Stimulated activated CD8-positive, alpha-beta memory T cell treated with anti-CD3 and anti-CD28 coated beads, Interleukin-7, amount 100 ng/mL, for 48 hours (primary cell): ENCODE measurements at places on chromosomes 12 and 14.

DNA sequence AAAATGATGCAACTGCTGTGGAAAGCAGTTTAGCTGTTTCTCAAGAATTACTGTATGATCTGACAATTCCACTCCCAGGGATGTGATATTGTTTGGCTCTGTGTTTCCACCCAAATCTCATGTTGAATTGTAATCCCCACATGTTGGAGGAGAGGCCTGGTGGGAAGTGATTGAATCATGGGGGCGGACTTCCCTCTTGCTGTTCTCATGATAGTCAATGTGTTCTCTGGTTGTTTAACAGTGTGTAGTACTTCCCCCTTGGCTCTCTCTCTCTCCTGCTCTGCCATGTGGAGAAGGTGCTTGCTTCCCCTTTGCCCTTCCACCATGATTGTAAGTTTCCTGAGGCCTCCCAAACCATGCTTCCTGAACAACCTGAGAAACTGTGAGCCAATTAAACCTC lies 93.4 kb upstream of the CPM start:
- no peak for DNase-seq

DNA sequence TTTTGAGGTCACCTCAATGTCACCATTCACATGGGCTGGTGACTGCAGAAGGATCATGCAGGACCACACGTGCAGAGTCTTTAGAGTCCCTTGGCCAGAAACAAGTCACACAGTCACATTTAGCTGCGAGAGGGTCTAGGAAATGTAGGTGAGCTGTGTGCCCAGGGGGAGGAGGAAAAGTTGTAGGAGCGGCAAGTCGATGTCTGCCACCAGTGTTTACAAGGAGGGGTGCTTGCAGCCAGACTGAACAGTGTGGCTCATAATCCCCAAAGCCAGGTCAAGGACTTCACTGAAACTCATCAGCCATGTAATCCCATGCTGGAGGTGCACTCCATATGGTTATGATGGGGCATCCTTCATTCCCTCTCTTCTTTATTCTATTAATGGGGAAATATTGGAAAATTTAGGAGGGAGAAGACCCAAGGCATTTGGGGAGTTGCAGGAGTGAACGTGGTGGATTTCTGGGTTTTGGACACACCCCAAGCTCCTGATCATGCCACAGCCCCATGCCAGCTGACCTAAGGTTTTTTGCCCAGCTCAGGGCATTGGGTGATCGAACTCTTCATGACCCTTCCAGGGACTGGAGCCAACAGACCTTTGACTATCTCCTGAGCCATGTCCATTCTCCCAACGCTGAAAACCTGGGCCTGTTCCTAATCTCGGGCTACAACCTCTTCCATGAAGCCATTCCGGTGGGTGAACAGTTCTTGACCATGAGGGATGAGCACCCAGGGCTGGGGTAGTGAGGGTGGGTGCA lies 7.2 kb downstream of the DAO start:
- DNase-seq = no peak

DNA sequence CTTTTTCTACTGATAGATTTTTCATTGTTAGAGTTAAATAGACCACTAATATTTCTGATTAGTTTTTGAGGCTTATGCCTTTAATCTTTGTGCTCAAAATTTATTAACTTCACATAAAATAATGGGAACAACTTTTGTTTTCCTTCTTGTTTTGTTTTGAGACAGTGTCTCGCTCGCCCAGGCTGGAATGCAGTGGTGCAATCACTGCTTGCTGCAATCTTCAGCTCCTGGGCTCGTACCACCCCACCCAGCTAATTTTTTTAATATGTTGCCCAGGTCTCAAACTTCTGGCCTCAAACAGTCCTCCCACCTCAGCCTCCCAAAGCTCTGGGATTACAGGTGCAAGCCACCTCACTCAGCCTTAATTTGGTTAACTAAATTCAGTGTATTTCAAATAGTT lies 16.8 kb downstream of the SCFD1 start:
- DNase-seq = no peak

GRCh38 chr14:72495668-72496067 lies 398.2 kb downstream of the DPF3 start:
- no peak for DNase-seq

- no peak for DNase-seq
These were observed 2.8 kb downstream of the ETFBKMT start for GRCh38 chr12:31662176-31662849.
